ENCODE measurements at places on chromosomes 13 and 19. TPM values are rescaled to one million over a fixed set of nuclear protein-coding genes. Genes with fewer than 3 reads are reported as not detected.

HRC gene
- not detected for total RNA-seq

ZNF534 gene
- total RNA-seq = not detected

RAB3D gene
- 56.6 TPM for total RNA-seq

ZNF548 gene
- 13.8 TPM for total RNA-seq

ZNF681 gene
- 1.6 TPM for total RNA-seq

NLRP9 gene
- not detected for total RNA-seq

SLC7A10 gene
- total RNA-seq = not detected

C19orf85 gene
- not detected for total RNA-seq

GJB6 gene
- total RNA-seq = not detected

PCP2 gene
- not detected for total RNA-seq

GPR12 gene
- total RNA-seq = not detected

Data from glomerular endothelial cell (primary cell).